ENCODE measurements at places on chromosomes 13 and 19.

- DNase-seq = no peak
These were observed at the start of gene BCL3 for GRCh38 chr19:44748426-44749254. TSS of gene BCL3 (plus strand) at chr19:44748708. CDS start at chr19:44748791, 83 bp downstream.

GRCh38 chr13:76799696-76800095 is 86.5 kb downstream of the KCTD12 start:
- DNase-seq = no peak

- DNase-seq = no peak
These were observed 27.7 kb downstream of the WASF3 start for GRCh38 chr13:26585136-26585535.

DNA sequence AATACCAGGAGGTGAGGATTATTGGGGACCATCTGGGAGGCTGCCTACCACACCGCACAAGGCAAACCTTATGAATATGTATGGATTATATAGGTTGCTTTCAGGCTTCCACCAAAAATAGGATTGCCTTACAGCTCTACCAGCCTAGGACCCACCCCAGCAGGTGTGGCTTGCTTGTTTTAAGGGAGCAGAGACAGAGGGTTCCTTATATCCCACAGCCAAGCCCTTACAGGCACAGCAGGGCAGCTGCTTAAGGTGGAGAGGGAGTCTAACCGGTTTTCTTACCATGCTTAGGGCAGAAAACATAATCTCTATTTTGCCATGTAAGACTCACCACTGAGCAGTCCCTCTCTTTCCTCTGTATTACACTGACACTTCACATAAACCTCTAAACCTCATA is 16.1 kb upstream of the TTYH1 start:
- DNase-seq = no peak

GRCh38 chr13:20964904-20965303 is 62.4 kb upstream of the XPO4 start:
- no peak for DNase-seq

GRCh38 chr13:77042566-77043177 is 15.7 kb upstream of the FBXL3 start:
- DNase-seq = no peak

GRCh38 chr13:45447050-45447661 is 17.6 kb upstream of the COG3 start:
- no peak for DNase-seq

DNA sequence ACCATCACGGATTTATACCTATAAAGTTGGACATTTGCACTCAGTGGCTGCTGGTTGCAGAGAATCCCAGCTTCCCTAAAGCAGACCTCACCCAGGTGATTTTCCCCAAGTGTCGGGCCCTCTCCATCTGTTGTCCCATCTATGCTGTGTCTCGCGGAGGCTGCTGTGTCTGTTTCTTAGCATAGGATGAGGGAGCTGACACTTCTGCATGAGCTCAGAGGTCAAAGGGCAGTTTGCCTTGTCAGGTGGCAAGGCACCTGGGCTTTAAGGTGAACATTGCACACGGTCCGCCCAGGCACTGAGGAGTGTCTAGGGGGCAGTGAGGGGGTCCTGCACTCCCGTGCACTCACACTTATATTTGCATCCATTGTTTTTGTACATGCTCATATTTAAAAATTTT is 151.6 kb downstream of the ZIC5 start:
- no peak for DNase-seq

DNA sequence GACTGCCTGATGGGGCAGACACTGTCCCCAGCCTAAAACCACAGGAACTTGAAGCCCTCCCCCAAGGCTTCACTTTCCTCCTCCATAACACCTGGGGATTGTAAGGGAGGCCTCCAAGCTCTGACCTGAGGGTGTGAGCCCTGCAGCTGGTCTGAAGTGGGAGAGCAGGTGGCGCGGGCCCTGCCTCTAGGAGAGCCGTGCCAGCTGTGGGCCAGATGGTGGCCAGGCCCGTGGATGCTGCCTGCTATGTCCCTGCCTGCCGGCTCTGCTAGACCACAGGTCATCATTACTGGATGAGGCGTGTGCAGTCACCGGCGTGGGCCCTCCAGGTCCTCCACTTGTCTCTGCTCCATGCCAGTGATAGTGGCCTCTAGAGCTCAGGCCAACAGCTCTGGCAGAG is 3.5 kb upstream of the KLHL26 start:
- DNase-seq = no peak

- no peak for DNase-seq
These were observed 166.1 kb downstream of the USP12 start for GRCh38 chr13:27005556-27005955.

- DNase-seq = no peak
These were observed 22.7 kb downstream of the ZNF431 start for GRCh38 chr19:21164541-21164940.

- no peak for DNase-seq
These were observed 200.2 kb downstream of the MTUS2 start for GRCh38 chr13:29020314-29020713.

DNA sequence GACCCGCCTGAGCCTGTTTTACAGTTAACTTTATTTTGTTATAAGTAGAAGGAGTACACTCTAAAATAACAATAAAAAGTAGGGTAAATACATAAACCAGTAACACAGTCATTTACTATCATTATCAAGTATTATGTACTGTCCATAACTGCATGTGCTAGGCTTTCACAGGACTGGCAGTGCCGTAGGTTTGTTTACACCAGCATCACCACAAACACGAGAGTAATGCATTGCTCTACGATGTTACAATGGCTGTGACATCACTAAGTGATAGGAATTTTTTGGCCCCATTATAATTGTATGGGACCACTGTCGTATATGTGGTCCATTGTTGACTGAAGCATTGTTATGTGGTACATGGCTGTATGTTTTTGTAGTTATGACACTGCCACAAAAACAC is 41.3 kb upstream of the SLC7A9 start:
- no peak for DNase-seq

DNA sequence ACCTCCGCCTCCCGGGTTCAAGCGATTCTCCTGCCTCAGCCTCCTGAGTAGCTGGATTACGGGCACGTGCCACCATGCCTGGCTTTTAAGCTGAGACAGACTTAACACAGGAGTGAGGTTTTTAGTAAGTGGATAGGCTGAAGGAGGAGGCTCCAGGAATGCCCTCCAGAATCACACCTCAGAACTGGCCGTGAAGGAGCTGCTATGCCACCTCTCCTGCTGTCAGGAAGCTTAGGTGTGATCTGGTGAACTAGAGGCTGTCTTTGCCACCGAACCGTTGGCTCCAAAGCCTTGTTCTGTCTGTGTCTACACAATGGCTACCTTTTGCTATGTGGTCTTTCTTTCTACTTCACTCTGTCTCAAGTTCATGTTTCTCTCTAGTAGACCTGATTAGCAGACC is 4.2 kb downstream of the PDCD2L start:
- DNase-seq = no peak

GRCh38 chr19:39152066-39152465 is 26.5 kb downstream of the PAK4 start:
- DNase-seq = no peak

DNA sequence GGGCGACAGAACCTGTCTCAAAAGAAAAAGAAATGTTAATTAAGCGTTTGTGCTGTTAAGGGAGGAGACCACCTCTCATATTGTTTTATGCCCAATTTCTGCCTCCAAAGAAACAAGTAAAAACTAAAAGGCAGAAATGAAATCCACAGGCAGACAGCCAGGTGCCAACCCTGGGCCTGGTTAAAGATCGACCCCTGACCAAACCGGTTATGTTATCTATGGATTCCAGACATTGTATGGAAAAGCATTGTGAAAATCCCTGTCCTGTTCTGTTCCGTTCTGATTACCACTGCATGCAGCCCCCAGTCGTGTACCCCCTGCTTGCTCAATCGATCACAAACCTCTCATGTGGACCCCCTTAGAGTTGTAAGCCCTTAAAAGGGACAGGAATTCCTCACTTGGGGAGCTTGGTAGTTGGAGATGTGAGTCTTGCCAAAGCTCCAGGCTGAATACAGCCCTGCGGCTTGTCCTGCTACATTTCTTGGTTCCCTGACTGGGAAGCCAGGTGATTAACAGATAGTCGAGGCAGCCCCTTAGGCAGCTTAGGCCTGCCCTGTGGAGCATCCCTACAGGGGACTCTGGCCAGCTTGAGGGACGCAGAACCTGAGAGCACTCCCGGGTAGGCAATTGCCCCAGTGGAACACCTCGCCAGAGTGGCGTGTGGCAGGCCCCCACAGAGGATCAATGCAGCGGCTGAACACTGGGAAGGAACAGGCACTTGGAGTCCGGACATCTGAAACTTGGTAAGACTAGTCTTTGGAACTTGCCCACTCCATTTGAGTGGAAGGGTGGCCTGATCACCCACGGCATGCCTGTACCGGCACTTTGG is 748 bp upstream of the ZNF552 start:
- DNase-seq = no peak

DNA sequence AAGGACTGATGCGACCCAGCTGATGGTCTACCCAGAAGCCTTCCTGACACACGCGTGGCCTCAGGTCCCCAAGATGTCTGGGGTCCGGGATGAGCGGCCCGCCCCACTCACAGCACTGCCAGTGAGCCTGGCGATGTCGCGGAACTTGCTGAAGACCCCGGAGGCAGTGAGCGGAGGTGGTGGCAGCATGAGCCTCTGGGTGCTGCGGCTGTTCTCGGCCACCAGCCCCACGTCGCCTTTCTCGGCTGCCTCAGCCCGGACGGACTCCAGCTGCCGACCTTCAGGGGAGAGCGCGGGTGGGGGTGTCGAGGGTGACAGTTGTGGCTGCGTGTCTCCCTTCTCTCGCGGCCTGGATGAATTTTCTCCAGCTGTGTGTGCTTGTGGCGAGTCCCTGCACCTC is 26.8 kb upstream of the PLA2G4C start:
- DNase-seq = no peak

DNA sequence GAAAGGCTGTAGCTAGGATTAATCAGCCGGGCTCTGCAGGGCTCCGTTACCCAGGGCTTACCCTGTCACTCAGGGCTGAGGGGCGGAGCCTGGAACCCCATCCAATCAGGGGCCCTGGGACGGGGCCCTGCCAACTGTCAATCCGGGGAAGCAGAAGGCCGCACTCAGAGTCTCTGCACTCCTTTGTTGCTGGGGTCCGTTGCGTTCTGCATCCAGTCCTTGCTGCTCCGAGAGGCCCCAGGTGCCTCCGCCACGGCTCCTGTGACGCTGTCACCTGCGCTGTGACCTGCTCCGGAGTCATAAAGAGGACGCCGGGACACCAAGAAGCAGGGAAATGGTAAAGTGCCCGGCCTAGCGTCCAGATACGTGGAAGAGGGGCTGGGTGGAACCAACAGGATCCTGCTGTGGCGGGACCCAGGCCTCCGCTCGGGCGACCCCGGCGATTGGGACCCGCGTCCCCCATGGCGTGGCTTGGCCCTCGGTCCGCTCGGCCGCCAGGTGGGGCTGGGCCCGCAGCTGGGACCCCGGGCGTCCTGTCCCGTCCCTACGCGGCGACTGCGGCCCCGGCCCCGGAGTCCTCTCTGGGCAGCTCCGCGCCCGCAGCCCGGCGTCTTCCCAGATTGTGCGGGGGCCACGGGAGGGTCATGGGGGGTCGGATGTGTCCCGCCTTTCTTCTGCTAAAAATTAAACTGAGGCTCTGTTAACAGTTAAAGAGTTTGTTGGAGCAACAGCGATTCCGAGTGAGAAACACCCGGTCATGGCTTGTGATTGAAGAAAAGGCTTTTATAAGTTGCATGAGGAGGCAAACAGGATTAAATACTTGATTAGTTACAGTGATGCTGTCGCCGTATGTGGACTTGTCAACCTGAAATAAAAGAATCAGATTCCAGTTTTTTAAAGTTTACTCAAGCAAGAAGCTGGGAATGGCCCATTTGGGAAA is at the start of gene ZNF491:
ZNF491 (plus strand) TSS at position 133 of the 940 bp plus-strand sequence. CDS start 7,431 bp downstream, outside the sequence.
- peak; percentile 90 for DNase-seq

GRCh38 chr19:8607386-8607785 is 3.1 kb downstream of the ADAMTS10 start:
- DNase-seq = no peak

GRCh38 chr13:95326695-95327094 is 25.4 kb upstream of the ABCC4 start:
- no peak for DNase-seq

- no peak for DNase-seq
These were observed 16.6 kb downstream of the LMO7 start for GRCh38 chr13:75652726-75653125.

DNA sequence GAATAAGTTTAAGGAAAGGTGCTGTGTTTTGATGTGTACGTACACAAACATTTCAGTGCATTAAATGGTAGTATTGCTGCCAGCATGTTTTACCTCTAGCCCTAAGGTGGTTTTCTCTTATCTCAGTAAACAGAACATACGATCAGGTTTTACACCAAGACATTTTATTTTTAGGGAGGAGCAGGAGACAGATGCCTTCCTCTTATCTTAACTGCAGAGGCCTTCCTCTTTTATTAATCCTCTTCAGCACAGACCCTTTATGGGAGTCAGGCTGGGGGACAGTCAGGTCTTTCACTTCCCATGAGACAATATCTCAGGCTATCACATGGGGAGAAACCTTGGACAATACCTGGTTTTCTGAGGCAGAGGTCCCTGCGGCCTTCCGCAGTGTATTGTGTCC is 14.9 kb upstream of the ZNF611 start:
- no peak for DNase-seq

- no peak for DNase-seq
These were observed 127.6 kb downstream of the URI1 start for GRCh38 chr19:30069535-30070197.

GRCh38 chr13:19604306-19604705 is 29.2 kb upstream of the MPHOSPH8 start:
- no peak for DNase-seq

- peak; percentile 75 for DNase-seq
These were observed 6.5 kb upstream of the TIMM50 start for GRCh38 chr19:39474139-39474620.

DNA sequence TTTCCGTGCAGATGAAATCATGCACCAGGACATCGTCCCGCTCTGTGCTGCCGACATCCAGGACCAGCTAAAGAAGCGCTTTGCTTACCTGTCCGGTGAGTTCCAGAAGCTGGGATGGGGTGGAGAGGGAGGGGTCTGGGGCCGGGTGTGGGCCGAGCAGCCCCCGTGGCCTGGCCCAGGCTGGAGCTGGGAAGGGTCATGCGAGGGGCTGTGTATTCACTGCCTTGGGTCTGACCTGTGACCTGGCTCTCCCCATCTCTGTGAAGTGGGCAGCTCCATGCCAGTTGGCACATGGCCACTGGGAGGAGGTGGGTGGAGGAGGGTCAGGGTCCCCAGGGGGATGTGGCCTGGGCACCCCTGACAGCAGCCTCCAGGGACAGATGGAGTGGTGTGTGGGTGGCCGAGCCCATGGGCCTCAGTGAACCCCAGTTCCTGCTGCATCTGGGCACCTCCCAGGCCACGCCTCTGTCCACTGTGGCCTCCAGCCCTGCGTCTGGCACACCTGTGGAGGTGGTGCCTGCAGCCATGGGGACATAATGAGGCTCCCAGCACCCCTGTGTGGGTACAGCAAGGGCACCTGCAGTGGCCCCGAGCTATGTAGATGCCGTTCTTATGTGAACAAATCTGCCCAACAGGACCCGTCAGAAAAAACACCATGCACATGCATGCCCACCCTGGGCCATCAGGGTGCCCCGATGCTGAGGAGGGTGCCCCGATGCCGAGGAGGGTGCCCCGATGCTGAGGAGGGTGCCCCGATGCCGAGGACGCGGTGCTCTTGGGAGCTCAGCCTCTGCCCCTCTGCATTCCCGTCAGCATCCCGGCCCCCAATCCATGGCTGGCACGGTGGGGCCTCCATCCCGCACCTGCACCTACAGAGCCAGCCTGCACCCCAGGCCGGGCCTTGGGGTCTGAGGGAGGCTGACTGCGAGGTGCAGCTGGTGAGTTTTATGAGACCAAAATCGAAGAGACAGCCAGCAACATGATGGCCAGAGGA is 46.0 kb downstream of the MCF2L start:
- no peak for DNase-seq
